ENCODE measurements at places on chromosomes 2 and 18.

DNA sequence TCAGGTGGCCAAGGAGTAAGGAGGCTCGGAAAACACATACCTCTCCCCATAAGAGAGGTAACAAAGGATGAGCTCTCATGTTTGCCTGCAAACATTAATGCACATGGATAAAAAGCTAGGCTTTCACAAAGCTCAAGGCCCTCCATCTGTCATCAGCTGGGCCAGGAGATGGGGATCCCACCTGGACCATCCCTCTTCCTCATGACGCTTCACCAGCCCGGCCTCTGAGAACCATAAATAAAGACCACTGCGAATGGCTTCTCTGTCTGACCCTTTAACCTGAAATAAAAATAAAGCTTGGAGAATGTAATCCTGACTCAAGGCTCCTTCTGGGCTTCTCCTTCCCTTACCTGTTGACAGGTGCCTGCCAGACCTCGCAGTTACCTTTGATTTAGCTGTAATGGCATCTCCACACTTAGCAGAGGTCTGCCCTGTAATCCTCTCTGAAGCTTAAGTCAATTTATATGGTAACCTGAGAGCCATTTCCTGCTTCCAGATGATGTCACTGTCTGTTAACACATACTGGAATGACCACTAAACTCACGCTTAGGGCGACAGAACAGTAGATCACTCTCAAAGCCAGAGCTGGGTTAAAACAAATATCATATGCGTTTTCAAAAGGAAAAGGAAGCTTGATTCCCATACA, 29.3 kb upstream of the FOXI3 start:
- DNase-seq: no peak

DNA sequence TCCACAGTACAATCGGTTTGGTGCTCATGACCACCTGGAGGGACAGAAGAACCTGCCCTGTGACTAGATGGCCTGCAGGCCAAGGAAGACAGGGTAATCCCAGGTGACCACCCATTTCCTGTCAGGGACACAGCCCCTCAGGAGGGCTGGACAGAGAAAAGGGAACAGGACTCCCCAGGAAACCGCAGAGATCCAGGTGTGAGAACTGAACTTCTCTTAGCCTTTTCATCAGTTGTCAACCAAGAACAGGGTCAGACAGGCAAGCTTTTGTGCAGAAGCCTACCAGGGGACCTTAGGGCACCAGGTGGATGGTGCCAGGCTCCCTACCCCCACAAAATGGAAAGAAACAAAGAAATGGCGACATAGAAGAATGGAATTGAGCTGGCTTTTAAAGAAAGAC, 132.3 kb downstream of the HDAC4 start:
- no peak for DNase-seq

DNA sequence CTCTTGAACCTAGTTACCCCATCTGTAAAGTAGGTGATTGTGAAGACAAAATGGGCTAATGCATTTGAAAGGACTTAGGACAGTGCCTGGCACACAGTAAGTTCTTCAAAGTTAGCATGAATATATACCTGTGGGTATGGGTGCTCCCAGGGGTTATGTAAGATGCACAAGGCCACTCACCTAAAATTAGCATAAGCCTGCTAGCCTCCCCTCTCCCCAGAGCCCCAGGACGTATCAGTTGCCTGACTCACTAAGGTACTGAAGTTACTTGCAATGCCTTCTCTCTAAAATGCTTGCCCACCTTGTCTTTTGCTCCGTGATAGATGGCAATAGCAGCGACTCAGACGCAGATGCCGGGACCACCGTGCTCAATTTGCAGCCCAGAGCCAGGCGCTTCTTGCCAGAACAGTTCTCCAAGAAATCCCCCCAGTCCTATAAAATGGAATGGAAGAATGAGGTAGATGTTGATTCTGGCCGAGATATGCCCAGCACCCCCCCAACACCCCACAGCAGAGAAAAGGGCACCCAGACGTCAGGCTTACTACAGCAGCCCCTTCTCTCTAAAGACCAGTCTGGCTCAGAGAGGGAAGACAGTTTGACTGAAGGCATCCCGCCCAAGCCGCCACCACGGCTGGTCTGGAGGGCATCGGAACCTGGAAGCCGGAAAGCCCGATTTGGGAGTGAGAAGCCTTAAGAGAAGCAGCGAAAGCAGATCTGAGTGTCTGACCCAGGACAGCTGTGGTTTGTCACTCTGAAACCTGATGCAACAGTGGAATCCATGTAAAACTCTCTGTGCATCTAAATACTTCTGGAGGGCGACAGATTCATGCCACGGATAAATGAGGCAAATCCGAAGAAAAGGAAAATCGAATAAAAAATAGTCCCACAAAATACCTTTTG, 53.8 kb upstream of the TMEM182 start:
- DNase-seq: no peak

- DNase-seq: no peak
These were observed 66.3 kb upstream of the NARS1 start for GRCh38 chr18:57687970-57688369.

GRCh38 chr2:150475479-150476250, 11.8 kb downstream of the RND3 start:
- DNase-seq: no peak

DNA sequence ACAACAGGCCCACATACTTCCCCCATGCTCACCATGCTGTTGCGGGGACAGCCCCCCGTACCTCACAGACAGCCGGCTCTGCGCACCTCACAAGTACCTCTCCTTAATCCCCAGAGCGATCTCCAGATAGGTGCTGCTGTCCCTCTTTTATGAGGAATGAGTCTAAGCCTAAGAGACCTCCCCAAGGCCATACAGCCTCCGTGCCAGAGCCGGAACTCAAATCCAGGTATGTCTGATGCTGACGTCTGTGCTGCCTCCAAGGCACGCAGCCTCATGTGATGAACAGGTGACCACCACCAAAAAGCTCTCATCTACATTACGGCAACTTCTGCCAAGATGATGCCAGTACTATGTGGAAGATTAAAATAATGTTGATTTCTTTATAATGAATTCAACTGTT, 85.2 kb downstream of the EIPR1 start:
- no peak for DNase-seq

- no peak for DNase-seq
These were observed 45.6 kb upstream of the ZC3H15 start for GRCh38 chr2:186440506-186440905.

DNA sequence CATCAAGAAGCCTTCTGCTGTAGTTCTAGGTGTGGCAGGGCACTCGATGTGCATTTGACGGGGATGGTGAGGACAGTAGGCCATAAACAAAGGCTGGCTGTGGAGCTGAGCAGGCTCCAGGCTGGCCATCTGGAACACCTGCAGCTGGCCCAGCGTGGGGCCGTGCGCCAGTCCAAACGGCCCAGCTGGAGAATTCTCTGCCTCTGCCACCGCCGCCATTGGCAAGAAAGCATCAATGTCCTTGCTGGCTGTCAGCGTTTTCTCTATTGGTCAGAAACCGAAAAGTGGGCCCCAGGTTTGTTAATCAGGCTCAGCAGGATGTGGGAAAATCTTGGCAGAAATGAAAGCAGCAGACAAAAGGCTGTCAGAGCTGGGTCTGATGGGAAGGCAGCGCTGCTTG, 24.0 kb upstream of the CTIF start:
- no peak for DNase-seq

DNA sequence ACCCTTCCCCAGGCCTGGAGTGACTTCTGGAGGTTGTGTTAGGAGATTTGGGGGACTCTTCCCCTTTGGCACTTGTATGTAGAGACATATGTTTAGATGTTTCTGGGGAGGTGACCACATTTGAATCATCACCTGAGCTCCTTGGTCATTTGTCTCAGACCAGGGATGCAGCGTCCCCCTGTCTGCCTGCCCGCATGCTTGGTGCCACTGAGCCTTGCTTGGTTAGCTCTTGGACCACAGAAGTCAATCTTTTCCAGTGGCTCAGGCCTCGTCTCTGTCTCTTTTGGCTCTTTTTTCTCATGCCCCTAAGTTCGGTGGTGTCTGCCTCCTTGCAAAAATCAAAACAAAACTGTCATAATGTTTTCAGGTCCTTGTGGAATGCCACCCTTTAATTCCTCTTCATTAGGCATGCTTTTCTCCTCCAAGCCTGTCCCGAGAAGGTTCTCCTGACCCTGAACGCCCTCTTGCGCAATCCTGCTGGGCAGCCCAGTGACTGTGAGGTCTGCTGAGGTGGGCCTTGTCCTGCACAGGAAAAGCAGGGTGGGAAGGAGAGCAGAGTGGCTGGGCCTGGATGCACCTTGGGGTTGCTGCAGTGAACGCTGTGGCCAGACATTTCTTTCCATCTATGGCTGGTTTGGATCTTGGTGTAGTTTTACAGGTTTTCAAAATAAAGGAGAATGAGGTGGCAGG, 24.9 kb downstream of the GLI2 start:
- no peak for DNase-seq

GRCh38 chr18:72456802-72457201, 87.3 kb downstream of the CBLN2 start:
- no peak for DNase-seq

DNA sequence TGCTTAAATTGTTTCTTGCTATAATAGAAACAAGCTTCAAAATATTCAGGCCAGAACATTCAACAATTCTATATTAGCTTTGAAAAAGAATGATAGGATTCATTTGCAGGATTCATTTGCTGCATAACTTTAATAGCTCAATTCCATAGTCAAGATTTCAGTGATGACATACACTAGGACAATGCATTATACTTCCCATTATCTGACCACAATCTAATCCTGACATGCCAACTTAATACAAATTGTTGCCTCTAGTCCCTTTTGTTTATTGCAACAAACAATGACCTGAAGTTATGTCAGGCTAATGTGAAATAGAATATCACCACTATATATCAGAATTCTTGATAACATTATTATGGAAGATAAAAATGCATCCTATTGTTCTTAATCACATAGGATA, 169.4 kb downstream of the DNAH7 start:
- no peak for DNase-seq

- DNase-seq: no peak
These were observed 33.6 kb upstream of the LRP2 start for GRCh38 chr2:169395821-169396374.

DNA sequence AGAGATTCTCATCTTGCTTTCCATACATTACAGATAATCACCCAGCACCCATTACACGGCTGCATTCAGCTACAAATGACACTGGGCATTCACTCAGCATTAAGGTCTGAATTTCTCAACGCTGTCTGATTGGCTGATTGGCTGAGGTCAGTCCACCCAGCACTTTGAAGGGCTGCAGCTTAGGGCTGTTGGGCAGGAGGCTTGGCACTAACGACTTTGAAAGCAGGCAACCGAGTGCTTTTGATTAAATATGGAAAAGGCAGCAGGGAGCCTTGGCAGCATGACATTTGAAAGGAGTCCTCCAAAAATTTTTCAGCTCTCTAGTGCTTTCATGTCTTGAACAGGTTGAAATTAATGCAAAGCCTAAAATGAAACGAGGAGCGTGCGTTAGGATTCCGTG, 253.0 kb downstream of the DCDC2C start:
- DNase-seq: no peak

DNA sequence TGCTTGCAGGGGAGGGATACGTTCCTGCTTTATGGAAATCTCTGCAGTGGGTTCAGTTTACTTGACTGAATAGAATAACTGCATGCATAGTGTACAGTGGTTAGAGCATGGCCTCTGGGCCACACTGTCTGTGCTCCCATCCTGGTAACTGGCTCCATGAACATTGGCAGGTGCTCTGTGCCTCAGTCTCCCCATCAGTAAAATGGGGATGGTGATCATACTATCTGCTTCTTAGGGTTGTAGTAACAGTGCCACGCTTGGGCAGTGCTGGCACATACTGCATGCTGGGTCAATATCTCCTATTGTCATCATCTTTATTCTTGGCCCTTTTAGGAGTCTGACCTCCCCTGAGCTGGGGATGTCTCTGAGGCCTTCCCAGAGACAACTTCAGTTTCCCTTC, 117.3 kb downstream of the CTIF start:
- no peak for DNase-seq

DNA sequence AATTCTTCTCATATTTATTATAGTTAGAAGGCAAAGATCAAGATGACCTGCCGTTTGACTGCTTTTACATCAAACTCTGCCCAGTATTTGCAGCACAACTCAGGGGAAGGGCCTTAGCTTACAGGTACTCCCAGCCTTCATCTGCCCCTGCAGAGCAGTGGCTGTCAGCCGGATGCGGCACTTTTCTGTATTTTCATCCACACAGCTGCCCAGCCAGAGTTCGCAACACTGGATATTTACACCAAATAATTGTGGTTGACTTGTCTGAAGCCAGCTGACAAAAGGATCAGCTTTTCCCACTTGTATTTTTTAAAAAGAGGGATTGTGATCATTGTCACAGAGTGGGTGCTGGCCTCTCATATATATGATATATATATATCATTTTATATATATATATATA, 94.7 kb downstream of the FARSB start:
- no peak for DNase-seq

DNA sequence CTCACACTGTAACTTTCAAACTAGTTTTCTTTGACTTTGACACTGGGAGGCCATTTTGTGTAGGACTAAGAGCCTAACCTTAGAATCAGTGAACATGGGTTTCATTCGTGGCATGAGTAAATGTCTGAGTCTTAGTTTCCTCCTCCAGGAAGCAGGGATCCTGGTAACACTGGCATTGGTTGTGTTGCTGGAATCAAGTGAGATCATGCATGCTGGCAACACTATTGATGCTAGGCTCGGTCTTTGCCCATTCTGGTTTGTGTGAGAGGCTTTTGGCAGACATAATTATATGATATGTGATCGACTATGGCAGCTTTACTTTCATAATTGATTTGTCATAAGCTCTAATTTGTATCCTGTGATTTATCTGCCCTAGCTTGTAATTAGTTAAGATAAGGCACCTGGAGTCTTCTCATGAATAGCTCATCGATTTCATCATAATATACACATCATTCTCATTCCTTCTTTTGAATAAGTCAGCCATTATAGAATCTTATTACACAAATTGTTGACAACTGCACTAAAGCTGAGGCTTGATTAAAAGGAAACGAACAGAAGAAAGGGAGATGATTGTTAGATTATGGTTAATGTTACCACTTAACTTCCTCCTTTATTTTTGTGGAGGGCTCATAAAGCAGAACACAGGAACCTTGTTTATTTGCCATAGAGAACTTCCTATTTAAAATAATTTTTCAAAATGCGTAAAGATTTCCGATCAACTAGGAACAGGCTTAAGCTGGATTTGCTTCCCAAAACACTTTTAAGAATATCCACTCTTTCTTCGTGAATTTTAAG, 12.6 kb downstream of the PPP1R1C start:
- no peak for DNase-seq

DNA sequence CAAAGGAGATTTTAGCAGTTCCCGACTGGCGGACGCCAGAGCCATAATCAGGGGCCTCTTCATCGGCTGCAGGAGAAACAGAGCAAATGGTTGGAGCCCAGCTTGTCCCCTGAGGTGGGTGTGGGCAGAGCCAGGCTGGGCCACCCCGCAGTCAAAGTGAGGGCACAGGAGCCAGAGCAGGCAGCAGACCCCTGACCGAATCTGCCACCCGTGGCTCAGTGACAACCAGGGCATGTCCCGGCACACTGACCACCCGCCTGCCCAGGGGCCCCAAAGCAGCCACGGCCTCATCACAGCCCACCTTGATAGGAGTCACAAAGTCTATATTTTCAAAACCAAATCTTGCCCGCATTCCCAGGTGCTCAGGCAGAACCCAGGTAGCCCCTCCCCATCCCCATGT, 55.6 kb downstream of the AQP12A start:
- DNase-seq: no peak

- DNase-seq: no peak
These were observed 32.6 kb upstream of the INSIG2 start for GRCh38 chr2:118055512-118056164.
